Left renal pelvis (tissue), 4 donors: ENCODE measurements at places on chromosomes 1 and 21.

DNA sequence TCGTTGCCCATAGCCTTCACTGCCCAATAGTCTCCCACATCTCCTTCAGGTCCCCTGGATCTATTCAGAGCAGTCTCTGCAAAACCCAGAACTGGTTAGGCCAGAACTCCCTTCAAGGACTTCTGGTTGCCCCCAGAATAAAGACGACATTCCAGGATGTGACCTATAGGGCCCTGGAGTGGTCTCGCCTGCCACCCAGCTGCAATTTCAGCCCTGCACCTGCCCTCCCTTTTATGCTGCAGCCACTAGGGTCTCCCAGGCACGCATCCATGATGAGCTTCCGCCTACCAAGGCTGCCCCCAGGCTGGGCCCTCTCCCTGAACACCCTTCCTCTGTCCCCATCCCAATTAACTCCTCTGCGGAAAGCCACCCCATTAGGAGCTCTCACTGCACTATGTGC lies 7.2 kb upstream of the TSPEAR start:
- DNase-seq: no peak

GRCh38 chr1:208194944-208195343 lies 49.2 kb downstream of the PLXNA2 start:
- no peak for DNase-seq

DNA sequence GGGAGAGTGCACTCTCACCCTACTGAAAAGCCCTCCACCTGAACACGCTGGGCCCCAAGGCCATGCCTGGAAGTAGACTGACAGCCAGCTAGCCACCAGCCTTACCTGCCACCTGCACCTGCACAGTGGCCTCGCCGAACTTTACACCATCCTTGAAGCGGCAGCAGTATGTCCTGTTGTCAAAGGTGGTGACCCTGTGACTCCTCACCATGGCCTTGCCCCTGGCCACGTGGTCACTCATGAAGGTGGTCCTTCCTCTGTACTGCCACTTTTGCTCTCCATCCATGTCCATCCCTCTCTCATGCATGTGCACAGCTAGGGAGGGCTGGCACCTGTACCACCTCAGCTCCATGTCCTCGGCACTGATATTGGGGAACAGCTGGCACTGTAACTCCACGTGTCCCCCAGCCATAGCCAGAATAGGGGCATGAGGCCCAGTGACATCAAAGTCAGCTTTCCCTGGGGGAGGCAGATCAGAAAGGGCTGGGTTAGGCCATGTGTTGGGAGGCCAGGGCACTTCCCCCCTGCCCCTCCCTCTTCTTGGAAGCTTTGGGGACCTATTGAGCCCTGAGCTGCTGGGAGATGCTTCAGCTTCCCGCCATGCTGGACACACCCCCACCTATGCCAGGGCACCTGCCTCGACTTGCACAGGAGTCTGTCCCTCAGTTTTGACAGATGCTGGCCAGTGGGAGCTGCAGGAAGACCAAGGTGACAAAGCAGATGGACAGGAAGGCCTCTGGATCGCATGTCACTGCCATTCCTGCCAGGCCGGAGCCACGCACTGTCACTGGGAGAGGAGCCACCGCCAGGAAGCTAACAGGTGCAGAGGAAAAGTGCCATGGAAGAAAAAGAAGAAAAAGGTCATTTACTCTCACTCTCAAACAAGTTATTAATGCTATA lies 24.6 kb downstream of the RNF187 start:
- DNase-seq: no peak

DNA sequence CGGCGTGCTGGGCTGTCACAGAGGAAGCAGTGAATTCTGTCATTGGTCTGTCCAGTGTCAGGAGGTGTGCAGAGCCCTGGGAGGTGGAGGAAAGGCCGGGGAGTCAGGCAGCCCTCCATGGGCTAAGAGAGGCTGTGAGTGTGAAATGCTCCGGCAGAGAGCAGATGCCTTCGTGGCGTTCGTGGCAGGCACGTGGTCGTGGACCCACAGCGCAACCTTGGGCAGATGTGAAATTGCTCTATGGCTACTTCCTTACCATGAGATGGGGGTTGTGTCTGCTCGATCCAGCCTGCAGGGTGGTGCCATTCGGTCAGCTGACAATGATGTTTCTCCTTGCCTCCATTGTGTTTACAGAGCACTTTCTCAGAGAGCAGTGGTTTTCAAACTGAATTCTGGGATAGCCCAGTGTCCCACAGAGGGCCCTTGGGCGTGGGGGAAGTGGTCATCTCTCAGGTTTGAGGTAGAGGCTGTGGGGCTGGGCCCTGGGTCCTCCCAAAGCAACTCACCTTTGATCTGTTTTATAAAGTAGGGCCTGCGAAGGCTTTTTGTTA lies 27.9 kb downstream of the TNFRSF1B start:
- DNase-seq: no peak

GRCh38 chr1:186497651-186498050 lies 36.7 kb upstream of the PDC start:
- DNase-seq: no peak

GRCh38 chr1:36864182-36864822 lies 170.0 kb downstream of the GRIK3 start:
- DNase-seq: no peak

DNA sequence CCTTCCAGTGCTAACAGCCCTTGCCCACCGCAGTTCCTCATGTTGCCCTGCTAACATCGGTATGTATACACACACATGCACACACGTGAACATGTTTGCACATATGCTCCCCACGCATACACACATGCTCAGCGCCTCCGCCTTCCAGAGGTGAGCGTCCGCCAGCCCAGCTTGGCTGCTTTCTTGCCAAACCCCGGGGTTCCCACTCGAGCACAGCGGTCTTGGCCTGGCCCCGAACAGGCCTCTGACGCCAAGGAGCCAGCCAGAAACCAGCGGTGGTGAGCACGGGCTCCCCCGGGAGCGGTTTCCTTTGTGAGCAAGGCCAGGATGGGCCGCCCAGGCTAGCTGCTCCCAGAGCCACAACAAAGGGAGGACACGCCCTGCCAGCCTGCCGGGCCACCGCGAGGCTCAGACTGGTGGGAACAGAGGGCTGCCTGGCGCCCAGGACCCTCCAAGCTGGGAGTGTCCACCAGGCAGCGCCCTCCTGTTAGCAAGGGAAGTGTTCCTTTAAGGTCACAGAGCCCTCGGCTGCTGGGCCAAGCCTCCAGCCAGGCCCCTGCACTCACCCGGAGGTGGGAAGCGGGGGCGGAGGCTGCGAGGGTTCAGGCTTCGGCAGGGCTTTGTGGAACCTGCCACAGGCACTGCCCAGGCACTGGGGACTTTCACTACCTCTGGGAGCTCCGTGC lies 65.4 kb downstream of the ALPL start:
- DNase-seq: no peak

DNA sequence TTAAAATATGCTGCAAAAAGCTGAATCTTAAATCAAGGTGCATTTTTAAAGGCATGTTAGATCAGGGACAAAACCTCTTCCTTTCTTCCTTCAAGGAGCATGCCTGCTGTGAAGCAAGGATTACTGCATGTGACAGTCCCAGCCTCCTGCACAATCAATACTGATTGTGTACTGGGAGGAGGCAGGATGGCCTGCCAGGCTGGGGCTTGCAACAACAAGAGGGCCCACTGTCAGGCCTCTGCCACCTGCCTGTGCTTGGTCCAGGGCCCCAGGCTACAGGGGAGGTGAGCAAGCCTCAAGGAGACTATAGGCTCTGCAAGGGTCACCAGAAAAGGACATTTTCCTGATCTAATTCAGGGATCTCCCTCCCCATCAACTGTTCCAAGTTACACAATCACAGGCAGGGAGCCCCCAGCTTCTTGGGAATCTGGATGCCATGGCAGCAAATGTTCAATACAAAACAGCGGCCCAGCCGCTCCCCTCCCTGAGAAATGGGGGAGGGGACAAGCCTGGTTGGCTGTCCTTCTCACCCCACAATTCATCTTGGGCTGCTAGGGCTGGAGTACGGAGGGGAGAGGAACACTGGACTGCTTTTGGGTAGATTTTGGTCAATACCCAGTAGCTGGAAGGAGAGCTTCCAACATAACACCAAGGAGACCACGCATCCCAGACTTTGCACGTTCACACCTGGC lies 76.7 kb downstream of the SSBP3 start:
- DNase-seq: no peak

- DNase-seq: no peak
Observed at GRCh38 chr1:237327061-237327460, 285.1 kb downstream of the RYR2 start.

DNA sequence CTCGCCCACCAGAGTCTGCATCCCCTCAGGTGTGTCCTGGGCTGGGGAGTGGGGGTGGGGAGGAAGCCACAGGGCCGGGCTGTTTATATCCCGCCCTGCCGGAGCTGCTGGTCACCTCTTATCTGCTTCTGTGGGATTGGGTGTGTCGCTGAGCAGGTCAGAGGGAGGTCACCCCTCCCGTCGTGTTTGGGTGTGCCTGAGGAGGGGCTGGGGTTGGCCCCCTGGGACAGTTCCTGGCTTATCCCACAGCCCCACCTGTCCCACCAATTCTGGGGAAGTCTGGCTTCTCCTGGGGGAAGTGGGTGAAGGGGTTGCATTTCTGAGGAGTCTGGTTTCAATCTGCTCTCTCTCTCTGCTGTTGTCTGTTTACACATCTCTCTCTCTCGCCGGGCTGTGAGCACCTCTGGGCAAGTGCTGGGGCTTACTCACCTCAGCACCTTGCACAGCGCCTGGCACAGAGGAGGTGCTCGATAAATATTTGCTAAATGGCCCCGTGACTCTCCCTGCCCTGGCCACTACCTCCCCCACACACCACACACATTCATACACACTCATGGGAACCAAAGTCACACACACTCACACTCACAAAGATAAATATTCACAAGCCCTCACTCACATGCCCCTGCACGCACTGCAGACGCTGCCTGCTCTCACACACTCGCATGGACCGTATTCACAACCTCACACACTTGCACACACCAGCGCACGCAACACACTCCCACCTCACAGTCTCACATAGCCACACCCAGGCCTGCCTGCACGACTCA lies 8.3 kb downstream of the ELF3 start:
- no peak for DNase-seq

GRCh38 chr1:82401116-82401515 lies 600.4 kb downstream of the ADGRL2 start:
- DNase-seq: no peak

DNA sequence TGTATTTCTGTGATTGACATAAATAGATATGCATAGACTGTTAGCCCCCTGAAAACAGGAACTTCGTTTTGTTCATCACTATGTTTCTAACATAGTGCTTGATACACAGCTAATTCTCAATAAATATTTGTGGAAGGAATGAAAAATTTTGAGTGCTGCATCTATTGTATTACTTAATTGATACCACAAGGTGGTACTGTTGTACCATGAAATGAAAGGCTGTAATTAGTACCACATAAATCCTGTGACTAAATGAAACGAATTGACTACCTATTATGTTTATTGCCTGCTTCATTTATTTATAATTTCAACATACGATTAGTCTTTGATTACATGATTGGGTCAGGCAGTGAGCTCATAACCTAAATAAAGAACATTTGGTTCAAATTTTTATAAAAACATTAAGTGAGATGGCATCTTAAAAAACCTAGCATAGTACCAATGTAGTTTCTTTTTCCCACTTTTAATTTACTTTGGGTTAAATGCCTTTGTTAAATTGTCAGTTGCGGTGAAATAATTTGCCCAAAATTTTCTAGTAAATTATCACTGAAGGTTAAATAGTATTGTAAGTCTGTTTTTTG lies 15.0 kb upstream of the TGFB2 start:
- no peak for DNase-seq

DNA sequence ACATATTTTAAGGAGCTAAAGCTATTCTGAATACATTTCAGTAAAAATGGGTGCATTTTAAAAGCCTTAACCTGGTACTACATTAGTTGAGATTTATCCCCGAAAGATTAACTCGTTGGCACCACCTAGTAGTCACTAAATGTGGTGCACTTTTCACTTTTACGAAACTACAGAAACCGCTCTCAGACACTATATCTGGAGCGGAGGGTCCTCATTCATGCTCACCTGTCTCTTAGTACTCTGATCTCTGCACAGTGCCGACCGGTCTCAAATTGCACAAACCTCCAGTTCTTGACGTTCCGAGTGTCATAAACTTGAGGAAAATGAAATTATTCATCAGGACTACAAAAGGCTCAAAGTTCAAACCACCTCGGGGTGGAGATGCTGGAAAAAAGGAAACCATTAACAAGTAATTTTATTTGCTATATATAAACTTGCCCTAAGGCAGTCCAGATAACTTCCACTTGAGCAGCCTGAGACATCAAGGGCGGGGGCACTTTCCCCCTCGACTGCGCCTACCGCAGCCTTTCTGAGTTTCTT lies 722 bp downstream of the LZIC start:
- no peak for DNase-seq
